ENCODE measurements at places on chromosomes 16 and 17.

GRCh38 chr17:48374650-48375230 lies 55.3 kb downstream of the SKAP1 start:
- no peak for DNase-seq

DNA sequence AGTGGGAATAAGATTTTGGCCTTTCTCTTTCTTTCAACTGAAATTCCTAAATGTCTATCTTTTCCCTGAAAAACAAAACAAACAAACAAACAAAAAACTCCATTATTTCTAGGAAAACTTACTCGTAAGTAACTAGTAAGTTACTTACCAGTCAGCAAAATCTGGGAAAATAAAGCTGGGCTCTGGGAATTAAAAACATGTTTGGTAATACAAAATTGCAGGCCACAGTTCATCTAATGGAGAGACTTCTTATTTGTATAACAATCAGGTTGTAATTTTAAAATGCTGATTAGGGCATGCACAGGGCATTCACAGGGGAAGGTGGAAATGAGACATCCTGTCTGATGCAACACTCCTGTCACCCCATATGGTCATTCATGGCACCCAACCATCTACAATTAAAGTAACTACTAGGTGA lies 3.8 kb upstream of the WIPI1 start:
- no peak for DNase-seq

- DNase-seq = no peak
Observed at GRCh38 chr16:5200123-5200522, 102.5 kb upstream of the EEF2KMT start.

- DNase-seq = no peak
Observed at GRCh38 chr16:58732545-58733247, 1.4 kb downstream of the GOT2 start.

- no peak for DNase-seq
Observed at GRCh38 chr17:51056813-51057510, 63.7 kb downstream of the SPAG9 start.

DNA sequence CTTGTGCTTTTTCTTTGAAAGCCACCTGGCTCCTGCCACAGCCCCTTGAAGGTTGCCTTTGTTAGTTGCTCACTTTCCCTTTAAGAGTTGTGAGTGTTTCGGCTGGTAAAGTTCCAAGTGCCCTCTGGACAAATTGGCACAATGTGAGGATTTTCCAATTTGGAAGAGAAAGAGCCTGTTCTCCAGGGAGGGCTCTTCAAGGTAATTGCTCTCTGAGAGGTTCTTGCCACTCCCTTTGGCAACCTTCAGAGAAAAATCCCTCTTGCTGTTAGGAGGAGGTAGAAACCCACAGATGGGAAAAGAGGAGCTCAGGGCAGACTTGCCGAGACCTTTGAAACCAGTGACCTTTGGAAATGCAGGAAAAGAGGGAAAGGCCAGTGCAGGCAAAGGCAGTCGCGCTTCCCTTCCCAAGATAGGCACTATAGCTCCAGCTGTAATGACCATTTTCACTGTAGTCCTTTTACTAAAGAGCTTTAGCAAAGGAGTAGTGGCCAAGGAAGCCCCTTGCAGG lies 49.0 kb upstream of the AKAP1 start:
- no peak for DNase-seq

GRCh38 chr17:43680461-43680860 lies 18.7 kb upstream of the MEOX1 start:
- DNase-seq = no peak

DNA sequence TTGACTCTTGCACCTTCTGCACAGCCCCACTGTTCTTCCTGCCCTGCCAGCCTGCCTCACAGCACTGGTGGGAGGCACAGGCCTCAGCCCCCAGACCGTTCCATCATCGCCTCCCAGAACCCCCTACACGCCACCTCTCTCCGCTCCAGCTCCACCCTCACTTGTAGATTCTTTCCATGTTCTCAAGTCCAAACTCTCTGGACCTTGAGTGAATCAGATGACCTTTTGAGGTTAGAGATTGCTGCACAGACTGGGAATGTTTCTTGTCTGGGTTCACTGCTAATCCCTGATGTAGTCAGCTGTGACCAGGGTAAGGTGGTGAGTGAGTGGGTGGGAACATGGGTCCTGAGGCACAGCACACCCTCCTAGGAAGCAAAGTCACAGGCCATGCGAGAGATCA lies 272.4 kb downstream of the IRF8 start:
- DNase-seq = no peak

DNA sequence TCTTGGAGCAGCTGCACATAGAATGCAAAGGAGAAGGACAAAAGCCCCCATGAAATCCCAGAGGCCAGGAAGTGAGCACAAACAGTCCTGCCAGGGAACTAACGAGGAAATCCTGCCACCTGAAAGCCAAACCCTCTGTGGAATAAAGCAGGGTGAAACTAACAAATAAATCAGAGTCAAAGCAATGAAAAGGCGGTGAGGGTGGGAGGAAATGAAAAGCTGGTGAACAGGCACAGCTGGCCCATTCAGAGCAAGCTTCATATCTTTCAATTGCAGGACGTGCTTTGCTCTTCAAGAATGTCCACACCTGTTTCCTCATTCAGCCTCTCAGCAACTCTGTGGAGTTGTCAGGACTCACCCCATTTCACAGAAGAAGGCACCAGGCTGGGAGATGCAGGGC lies 108.1 kb downstream of the ABCC12 start:
- no peak for DNase-seq

DNA sequence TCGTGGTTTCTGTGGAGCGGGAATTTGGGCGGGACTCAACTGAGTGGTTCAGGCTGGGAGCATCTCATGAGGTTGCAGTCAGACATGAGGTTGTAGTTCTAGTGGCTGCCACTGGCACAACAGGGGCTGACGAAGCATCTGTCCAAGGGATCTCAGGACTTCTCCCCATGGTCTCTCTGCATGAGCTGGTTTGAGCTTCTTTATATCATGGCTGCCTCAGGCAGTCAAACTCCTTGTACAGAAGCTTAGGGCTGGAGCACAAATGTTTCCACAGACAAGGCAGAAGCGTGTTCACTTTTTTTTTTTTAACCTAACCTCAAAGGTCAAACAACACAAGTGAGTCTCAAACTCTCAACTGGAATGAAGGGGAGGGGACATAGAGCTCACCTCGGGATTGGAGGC lies 243.3 kb downstream of the MSI2 start:
- DNase-seq = no peak

- DNase-seq = no peak
Observed at GRCh38 chr16:26569793-26570192, 496.9 kb upstream of the C16orf82 start.

- no peak for DNase-seq
Observed at GRCh38 chr16:11207646-11208045, 48.4 kb downstream of the SOCS1 start.

- no peak for DNase-seq
Observed at GRCh38 chr16:47904691-47905090, 251.1 kb downstream of the ABCC12 start.

GRCh38 chr17:43549496-43549895 lies 3.4 kb upstream of the ETV4 start:
- no peak for DNase-seq

DNA sequence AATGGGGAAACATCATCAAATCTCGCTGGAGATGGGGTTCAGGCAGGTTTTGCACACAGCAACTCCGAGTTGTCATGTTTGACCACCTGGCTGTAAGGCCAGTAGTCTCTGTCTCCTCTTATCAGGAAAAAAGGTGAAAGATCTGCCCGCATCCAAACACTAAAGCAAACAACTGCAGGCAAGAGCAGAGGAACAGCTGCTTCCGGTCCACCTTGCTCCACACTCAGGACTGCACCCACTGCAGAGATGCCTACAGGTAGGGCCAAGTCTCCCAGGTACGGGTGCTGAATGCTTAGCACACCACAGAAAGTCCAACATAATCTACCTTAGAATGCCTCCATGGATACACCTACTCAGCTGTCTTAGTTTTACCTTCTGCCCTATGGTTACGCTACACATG lies 7.3 kb downstream of the TEX2 start:
- DNase-seq = no peak

GRCh38 chr16:62625326-62625725 lies 589.1 kb upstream of the CDH8 start:
- no peak for DNase-seq

GRCh38 chr16:23469814-23470213 lies 16.8 kb upstream of the COG7 start:
- DNase-seq = no peak

GRCh38 chr17:79704691-79705090 lies 26.1 kb upstream of the ENPP7 start:
- DNase-seq = no peak

DNA sequence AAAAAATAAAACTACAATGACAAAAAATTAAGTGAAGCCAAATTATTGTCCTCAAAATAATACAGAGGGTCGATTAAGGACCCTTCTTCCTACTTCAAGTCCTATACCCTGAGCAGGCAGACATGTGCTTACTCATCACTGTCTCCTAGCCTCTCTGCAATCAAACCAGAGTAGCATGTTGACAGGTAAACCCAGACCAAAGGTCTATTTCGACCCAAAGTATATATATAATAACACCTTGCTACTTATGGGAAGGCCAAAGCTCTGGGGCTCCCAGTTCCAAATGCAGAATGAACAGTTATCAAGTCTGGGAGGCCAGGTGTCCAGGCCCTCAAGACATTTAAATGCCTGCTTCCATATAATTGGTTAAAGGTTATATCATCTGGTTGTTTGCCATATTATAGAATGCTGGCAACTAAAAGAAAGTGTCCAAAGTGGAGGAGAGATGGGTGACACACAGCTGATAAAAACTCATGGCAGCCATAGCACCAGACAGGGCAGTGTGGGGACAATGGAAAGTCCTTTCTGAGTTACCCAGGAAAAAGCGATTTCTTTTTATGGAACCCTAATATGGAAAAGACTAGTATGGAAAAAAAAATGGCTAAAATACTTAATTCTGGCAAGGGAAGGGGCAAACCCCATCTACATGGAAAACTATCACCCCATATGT lies 53.6 kb downstream of the N4BP1 start:
- DNase-seq = no peak

- no peak for DNase-seq
Observed at GRCh38 chr17:78704594-78704993, 77.5 kb downstream of the CYTH1 start.

- DNase-seq = no peak
Observed at GRCh38 chr17:70888324-70888723, 719.0 kb downstream of the KCNJ2 start.

DNA sequence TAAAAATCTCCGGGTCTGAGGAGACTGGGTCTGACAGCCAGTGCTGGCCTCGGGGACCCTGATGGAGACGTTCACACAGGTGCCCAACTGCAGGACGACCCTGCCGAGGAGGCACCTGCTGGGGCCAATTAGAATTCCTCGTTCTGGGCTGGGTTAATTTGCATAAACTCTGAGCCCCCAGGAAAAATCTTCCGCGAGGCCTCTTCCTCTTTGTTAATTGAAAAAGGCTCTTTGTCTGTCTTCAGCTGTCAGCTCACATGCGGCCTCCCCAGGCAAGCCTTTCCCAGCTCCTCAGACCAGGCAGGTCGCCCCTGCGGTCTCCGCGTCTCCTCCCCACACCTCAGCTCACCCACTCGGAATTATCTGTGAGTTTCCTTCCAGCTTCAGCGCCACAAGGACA lies 400.2 kb downstream of the SEC14L1 start:
- DNase-seq = no peak

DNA sequence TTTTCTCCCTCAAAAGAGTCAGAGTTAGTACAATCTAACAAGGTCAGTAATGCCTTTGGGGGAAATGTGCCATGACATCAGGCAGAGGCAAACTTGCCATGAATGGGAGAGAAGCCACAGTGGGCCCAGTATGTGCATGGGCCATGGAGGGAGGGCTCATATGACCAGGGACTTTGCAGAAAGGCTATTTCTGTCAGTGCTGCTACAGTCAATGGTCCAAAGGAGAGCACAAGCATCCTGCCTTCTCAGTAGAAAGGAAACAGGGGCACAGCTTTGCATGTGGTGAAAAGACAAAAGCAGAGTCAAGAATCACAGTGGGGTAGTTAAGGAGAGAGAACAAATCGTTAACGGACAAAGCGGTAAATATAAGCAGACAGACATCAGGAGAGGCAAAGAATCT lies 11.2 kb upstream of the CORO6 start:
- DNase-seq = no peak

DNA sequence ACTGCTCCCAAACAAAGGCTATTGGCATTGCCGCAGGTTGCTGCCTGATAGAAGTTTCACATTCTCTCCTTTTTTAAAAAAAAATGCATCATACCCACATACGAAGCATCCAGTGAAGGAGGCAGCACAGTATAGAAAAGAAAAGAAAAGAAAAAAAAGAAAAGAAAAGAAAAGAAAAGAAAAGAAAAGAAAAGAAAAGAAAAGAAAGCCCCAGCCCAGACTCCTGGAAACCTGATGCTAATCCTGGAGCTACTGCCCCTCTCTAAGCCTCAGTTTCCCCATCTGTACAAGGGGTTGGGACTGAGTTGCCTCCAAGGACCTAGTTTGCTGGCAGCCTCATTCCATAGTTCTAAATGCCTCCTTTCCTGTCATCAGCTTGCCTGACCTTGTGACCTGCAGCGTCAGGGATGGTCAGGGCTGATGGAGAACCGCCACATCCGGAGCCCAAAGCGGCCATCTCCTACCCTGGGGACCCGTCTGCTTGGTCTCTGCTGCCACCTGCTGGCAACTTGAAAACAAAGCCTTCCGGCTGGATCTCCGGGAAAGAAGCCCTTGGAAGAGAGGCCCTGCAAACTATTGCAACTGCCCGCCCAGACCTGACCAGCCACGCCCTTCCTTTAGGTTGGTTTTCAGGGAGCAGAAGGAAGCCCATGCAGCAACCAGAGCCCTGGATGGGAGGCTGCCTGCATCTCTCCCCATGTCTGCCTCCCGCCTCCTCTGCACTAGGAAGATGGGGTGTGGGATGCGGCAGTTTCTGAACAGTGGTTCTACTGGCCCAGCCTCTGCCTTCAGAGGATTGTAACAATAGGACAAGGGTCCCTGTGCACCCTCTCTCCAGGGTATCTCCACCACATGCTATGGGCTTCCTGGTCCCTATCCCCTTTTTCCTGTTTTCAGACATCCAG lies 13.0 kb downstream of the AIPL1 start:
- DNase-seq = peak; percentile 50

DNA sequence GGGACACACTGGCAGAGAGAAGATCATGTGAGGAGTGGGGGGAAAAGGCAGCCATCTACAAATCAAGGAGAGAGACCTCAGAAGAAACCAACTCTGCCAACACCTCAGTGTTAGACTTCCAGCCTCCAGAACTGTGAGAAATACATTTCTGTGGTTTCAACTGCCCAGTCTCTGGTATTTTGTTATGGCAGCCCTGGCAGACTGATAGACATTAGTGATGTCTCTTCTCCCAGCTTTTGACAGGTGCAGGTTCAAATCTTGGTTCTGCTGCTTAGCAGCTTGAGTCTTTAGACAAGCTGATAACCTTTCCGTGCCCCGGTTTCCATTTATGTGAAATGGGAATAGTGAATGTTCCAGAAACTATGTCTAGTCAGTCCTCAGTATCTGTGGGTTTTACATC lies 199.5 kb downstream of the SNX29 start:
- no peak for DNase-seq
